Stimulated activated CD4-positive, alpha-beta T cell treated with anti-CD3 and anti-CD28 coated beads, Interleukin-12 subunit alpha, Interleukin-12 subunit beta, amount 100 ng/mL, for 48 hours (primary cell): ENCODE measurements at places on chromosomes 7 and 10.

DNA sequence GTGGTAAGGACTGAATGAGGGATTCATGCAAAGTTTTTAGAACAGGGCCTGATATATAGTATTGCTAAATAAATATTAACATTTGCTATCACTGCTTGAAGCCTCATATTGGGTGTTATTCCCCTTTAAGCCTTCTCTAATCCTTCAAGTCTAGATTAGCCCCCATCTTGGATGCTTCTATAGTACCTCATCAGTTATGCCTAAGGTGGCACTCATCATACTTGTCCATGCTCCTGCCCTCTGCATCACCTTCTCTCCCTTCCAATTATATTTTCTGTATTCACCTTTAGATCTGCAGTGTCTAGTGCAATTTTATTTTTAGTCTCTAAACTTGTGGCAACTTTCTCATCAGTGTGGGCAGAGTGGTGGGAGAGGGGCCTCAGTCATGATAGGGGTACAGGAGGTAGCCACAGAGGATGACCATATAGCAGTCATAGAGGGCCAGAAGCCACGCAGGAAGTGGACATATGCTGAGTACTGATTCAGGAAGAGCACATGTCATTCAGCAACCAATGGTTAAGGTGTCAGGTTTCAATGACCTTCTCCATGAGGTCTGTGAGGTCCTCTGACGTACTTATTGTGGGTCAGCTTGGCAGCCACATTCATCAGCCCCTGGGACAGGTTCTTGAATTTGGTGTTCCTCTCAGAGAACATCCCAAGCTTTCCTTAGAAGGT is 2.5 kb downstream of the ENTPD1 start:
- no peak for DNase-seq

- no peak for DNase-seq
These were observed 23.8 kb upstream of the STN1 start for GRCh38 chr10:103941801-103942200.

DNA sequence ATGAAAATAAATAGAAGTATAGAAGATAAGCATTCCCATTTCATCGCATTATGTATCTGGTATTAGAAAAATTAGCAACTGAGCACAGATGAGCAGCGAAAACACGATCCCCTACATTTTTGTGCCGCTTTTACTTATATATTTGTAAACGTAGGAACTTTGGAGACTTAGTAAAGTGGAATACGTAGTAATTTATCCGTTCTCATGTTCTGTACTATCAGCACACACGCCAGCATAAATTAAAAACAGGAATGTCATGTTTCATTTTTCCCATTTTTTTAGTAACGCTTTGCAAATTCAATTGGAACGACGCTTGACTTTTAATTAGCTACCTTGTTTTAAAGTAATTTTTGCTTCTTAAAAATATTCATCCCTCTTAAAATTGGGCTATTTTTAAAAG is 2.4 kb downstream of the ZNRF2 start:
- DNase-seq: no peak

GRCh38 chr7:10076660-10077300 is 896.9 kb upstream of the PHF14 start:
- no peak for DNase-seq

GRCh38 chr10:68562661-68563570 is 2.8 kb downstream of the TET1 start:
- DNase-seq: no peak

GRCh38 chr10:15241306-15241705 is 72.8 kb upstream of the NMT2 start:
- DNase-seq: no peak

DNA sequence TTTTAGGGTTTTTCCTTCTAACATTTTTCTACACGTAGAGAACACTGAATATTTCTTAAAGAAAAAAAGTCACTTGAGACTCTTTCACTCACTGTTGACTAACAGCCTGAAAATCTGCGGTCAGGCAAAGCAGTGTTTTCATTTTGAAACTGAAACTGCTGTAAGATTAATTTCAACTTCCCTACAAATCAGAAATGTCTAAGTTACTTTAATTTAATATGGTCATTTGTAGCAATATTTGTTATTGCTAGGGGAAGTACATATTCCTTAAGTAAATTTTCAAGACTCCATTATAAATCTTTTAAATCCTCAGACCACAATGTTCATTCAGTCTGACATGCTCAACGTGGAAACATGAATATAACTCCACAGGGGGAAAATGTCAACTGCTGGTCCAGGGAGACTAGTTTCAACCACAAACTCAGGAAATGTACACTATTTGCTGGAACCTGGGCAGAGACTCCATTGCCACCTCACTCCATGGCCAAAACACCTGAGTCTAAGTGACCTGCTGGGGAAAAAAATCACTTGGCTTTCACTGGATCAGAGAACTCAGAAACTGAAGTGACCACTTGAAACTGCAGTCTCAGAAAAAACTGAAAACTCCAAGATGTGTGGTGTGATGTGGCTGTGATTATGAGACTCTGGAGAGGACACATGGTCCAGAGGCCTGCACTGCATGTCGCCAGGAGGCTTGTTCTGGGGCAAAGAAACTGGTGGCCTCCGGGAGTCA is 161.2 kb downstream of the TAX1BP1 start:
- peak; percentile 14 for DNase-seq

GRCh38 chr7:50868426-50869100 is 85.9 kb upstream of the GRB10 start:
- DNase-seq: no peak

DNA sequence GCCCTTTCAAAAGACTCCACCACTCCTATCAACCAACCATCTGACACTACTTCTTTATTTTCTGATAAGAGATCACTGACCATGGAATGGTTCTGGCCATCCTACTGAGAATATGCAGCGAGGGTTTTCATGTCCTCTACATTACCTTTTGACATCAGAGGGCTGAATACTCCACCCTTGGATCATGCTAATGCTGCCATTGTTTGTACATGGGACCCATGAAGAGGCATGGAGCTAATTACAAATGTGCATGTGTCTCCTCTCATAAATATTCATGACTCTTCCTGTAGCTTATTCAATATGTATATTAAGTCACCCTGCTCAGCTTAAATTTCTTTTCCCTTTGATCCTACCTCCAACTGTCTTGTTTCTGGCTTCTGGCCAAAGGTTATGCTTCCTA is 1065.8 kb upstream of the GHITM start:
- no peak for DNase-seq

- DNase-seq: no peak
These were observed 97.3 kb downstream of the CCDC71L start for GRCh38 chr7:106563466-106564150.

GRCh38 chr7:116799916-116800315 is 62.5 kb upstream of the CAPZA2 start:
- DNase-seq: no peak

GRCh38 chr7:5634107-5634950 is 147.1 kb downstream of the RNF216 start:
- no peak for DNase-seq

GRCh38 chr7:128104108-128104742 is 73.0 kb upstream of the LRRC4 start:
- no peak for DNase-seq

- no peak for DNase-seq
These were observed 59.3 kb downstream of the OAT start for GRCh38 chr10:124359336-124359832.

DNA sequence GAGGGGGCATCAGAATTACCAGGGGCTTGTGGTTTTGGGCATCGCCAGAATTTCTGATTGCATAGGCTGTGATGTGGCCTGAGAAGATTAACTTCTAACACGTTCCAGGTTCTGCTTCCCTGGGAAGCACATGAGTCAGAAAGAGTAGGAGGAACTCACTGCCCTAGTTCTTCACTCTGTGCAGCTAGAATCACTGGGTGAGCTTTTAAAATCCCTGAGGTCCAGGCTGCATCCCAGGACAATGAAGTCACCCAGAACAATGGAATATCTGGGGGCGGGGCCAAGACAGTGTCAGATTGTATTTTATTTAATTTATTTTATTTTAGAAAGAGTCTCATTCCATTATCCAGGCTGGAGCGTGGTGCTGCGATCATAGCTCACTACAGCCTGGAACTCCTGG is 636.5 kb downstream of the CALN1 start:
- no peak for DNase-seq

- DNase-seq: no peak
These were observed 43.4 kb downstream of the LAMB1 start for GRCh38 chr7:107959527-107959898.
